ENCODE measurements at places on chromosomes 5 and 9. TPM values are rescaled to one million over a fixed set of nuclear protein-coding genes. Genes with fewer than 3 reads are reported as not detected.

ANKDD1B gene
- 0.41 TPM for polyA plus RNA-seq

NOXA1 gene
- 3.0 TPM for polyA plus RNA-seq

LECT2 gene
- polyA plus RNA-seq, result not detected

FOXB2 gene
- polyA plus RNA-seq, result not detected

WNT8A gene
- polyA plus RNA-seq, result not detected

SPINK4 gene
- 2.6 TPM for polyA plus RNA-seq

LHX3 gene
- not detected for polyA plus RNA-seq

TYRP1 gene
- polyA plus RNA-seq, result 0.80 TPM

OR1Q1 gene
- polyA plus RNA-seq, result not detected

All from urinary bladder (tissue), 4 donors.